Suppressor macrophage treated with lipopolysaccharide for 4 hours (primary cell): ENCODE measurements at places on chromosomes 2 and 18.

DNA sequence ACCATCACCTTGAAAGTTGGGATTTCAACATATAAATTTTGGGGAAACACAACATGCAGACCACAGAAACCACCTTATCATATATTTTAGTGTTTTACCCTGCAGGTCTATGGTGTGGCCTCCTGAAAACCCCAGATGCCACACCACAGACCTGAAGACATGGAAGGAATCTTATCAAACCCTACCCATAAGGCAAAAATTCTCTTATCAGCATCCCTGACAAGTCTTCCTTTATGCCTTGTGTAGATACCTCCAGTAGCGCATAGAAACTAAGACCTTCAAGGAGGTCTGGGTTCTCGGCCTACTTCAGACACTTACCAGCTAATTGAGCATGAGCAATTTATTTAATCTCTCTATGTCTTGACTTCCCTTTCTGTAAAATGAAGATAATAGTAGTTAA is 59.1 kb upstream of the SLC14A2 start:
- no peak for DNase-seq

DNA sequence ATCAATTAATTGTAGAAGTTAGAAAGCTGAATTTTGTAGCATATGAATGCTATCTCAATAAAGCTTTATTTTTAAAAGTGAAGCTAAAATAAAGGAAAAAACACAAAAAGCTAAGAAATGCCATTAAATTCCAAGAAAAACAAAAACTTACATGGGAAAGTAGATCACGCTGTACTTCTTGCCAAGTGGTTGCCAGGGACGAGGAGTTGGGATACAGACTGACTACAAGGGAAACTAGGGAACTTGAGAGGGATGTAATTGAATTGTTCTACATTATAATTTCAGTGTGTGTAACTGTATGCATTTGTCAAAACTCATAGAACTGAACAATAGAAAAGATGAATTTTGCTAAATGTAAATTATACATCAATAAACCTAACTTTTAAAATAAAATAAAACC is 108.1 kb downstream of the DYM start:
- no peak for DNase-seq

DNA sequence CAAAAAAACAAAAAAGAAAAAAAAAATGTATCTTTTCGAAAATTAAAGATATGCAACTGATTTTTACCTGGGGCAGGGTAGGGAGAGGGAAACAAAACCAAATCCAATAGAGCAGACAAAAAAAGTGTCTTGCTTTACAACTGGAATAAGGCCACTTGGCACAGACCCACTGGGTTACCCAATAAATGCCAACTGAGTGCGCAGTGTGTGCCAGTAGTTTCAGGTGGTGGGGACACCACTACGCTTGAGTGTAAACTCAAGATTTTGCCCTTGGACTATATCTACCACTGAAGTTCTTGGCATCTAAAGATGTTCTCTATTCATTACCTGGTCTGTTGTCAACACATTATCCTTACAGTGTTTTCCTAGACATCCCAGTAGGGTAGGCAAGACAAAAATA is 16.3 kb downstream of the VPS4B start:
- no peak for DNase-seq

DNA sequence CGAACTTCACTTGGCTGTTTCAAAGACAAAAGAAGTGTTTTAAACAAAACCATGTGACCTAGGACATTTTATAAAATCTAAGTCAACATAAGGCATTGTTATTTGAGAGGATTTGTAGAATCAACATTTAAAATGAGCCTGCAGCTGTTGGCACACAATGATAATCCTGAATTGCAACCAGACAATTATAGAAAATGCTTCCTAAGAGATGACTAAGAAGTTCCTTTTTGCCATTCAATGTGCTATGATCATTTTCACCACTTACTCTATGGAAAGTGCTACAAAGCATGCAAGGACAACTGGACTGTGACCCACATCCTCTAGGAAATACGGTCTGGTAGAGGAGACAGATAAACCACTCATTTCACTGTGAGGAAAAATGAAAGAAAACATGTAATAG is 246.4 kb downstream of the CDH20 start:
- DNase-seq: peak; percentile 10

DNA sequence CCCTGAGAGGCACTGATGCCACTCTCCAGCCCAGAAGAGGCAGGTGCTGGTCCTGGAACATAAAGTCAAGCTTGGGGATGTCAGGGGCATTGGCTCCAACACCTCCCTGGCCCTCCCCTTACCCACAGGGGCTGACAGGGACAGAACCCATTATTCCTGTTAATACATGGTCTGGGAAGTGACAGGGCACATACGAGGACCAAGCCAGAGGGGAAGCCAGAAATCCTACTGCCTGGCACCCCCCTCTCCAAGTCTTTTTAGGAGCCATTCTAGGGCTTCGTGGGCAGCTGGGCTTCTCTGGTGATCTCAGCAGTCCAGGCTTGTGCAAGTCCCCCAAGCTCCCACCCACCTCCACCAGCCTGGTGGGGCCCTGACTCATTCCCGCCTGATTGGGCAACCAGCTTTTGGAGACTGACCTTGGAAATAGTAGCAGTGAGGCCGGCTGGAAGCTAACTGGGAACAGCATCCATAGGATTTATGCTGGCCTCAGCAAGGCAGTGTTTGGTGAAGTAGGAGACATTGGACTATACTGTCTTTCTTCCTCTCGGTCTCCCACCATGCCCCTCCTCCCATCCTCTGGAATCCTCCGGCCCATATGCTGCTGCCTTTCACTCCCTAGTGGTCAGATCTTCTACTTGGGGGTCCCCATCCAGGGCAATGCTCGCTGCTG is 86.4 kb upstream of the HK2 start:
- peak; percentile 92 for DNase-seq
